ENCODE measurements at places on chromosomes 4 and X.

DNA sequence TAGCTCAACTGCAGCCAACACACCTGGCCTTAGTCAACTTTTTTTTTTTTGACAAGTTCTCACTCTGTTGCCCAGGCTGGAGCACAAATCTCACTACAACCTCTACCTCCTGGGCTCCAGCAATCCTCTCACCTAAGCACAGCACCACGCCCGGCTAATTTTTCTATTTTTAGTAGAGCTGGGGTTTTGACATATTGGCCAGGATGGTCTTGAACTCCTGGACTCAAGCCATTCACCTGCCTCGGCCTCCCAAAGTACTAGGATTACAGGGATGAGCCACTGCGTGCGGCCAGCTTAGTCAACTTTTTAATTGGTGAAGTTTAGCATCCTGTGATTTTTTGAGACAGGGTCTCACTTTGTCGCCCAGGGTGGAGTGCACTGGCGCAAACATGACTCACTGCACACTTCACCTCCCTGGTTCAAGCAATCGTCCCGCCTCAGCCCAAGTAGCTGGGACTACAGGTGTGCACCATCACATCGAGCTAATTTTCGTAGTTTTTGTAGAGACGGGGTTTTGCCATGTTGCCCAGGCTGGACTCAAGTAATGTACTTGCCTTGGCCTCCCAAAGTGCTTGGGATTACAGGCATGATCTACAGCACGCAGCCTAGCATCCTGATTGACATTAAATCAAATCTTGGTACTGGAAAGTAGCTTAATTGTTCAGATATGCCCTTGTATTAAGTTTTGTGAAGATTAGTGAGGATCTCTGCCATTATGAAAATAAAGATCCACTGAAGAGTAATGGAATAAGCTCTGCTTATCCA is 8.3 kb downstream of the HNRNPDL start:
- no peak for DNase-seq

DNA sequence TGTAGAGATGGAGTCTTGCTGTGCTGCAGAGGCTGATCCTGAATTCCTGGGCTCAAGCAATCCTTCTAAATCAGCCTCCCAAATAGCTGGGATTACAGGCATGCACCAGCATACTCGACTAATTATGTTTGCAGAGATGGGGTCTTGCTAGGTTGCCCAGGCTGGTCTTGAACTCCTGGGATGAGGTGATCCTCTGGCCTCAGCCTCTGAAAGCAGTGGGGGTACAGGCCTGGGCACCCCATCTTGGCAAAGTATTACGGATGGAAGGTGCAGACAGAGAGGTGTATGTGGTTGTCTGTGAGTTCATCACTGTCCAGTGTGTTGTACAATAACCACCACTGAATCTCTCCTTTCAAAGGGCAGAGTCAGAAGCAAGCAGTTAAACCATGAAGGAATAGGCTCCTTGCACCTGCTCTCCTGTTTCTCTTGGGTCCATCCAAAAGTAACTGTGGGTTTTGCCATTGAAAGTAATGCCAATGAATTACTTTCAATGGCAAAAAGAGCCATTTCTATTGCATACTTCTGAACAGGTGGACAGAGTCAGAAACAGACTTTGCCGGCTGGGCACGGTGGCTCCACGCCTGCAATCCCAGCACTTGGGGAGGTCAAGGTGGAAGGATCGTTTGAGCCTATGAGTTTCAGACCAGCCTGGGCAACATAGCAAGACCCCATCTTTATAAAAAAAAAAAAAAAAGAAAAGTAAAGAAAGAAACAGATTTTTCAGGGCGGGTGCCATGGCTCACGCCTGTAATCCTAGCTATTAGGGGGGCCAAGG is 7.0 kb upstream of the AKAP17A start:
- no peak for DNase-seq

GRCh38 chr4:137768881-137769280 is 236.6 kb upstream of the PCDH18 start:
- no peak for DNase-seq

- no peak for DNase-seq
Measured at GRCh38 chr4:8318509-8318908, 49.0 kb downstream of the HTRA3 start.

DNA sequence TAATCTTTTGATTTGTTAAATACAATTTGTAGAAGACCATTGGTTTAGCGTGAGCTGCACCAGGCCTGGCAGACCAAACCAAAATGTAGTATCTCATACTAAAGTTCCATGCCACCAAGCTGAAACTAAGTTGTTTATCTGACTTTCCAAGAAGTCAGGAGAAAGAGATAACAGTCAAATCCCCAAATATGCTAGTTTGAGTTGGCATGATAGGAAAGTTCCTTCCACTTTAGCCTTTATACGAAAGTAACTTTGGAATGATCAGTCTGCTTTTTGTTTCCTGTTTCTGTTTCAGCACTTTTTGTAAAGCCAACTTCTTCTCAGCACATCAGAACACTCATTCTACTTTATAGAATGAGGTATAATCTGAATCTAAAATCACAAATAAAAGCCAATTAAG is 449.2 kb downstream of the GRXCR1 start:
- no peak for DNase-seq

DNA sequence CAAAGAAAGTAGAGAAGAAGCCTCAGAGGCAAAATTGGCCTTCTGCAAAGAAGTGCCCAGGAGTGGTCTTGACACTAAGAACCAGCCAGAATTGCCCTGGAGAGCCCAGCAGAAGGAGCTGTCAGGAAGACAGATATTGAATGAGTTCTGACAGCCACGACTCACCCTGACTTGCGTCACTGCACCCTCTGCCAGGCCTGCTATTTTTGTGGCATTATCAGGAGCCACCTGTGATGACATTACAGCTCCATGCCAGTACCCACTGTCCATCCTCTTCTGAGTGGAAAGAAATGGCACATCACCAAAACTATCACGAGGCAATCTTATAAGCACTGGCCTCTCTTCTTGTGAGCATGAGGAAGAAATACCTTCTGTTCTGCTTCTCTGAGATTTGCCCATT is 67.7 kb downstream of the SMIM20 start:
- DNase-seq: no peak

GRCh38 chr4:23135792-23136645 is 443.3 kb downstream of the GBA3 start:
- DNase-seq: no peak

DNA sequence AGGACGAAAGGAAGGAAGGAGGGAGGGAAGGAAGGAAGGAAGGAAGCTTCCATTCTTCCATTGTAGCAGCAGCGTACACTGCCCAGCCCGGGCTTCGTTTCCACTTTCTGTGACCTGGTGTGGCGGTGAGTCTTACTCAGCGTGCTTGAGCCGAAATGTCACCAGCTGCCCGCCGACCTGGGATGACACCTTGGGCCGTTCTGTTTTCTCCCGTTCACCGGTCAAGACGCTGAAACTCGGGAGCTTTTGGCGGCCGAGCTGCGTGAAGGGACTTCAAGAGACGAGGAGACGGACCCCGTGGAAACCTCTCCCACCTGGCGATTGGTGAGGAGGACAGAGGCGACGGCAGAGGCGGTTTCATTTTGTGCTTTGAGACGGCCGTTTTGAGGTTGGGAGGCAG is 47.1 kb upstream of the PPP2R3B start:
- no peak for DNase-seq

DNA sequence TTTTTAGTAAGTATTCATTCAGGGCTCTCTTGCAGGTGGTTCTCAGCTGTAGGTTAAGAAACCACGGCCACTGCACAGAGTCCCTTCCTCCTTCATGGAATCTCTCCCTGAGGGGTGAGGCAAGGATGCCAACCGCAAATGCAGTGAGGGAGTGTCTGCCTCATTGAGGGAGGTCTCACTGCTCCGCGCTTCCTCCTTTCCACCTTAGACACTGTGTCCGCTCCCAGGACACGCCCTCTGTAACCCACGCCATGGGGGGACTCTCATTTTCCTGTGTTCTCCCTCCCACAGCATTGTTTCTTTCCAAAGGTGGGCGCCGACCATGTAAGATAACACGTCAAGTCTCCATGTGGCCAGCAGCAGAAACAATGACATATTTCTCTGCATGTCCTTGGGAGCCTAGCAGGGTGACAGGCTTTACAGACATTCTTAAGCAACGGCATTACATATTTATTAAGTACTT is 63.2 kb downstream of the SEPSECS start:
- DNase-seq: no peak

DNA sequence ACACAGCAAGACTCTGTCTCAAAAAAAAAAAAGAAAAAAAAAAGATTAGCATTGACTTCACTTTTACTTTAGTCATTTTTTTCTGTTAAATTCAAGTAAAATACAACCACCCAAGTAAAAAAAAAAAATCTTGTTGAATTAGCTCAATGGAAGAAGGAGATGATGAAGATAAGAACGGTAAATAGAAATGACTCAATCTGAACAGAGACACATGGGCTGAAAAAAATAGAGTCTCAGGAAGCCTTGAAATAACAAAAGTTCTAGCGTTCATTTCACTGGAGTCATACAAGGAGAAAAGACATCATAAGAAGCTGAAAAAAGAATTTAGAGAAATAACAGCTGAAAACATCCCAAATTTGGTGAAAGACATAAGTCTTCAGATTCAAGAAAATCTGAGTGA is 75.5 kb downstream of the CASP3 start:
- no peak for DNase-seq
